ENCODE measurements at places on chromosomes 1 and 21.

DNA sequence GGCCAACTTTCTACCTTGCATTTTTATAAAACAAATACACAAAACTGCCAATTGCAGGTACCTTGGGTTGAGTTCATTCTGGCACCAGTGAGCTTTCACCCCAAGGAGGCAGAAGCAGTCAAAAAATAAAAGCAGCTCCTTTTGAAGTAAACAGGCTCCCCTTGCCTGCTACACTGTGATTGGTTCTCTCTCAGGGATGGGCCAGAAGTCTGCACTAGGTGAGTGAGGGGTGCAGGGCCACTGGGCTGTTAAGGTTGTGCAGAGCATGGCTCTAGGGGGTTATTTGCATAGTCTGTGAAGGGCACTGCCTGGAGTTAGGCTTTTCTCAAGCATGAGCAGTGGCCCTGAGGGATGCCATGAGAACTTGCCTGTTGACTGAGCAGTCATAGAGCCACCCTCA lies 39.1 kb downstream of the AKNAD1 start:
- no peak for DNase-seq

GRCh38 chr1:91383456-91383855 lies 21.2 kb downstream of the HFM1 start:
- DNase-seq = no peak

GRCh38 chr21:26843933-26844257 lies 1.3 kb downstream of the ADAMTS1 start:
- DNase-seq = no peak

DNA sequence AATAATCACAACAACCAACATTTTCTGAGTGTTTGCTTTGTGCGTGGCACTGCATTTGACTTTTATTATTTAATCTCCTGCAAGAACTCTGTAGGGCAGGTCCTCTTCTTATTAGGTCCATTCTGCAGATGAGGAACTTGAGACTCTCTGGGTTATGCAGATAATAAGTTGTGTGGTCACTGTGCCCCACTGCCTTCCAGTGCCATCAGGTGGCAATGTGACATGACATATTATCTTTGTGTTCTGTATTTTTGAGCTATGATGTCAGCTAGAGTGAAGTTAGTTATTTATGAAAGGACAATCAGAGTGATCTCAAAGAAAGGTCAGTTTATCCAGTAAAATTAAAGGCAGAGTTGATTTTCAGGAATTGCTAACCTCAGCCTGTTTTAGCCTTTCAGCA lies 196.0 kb downstream of the FMN2 start:
- no peak for DNase-seq

DNA sequence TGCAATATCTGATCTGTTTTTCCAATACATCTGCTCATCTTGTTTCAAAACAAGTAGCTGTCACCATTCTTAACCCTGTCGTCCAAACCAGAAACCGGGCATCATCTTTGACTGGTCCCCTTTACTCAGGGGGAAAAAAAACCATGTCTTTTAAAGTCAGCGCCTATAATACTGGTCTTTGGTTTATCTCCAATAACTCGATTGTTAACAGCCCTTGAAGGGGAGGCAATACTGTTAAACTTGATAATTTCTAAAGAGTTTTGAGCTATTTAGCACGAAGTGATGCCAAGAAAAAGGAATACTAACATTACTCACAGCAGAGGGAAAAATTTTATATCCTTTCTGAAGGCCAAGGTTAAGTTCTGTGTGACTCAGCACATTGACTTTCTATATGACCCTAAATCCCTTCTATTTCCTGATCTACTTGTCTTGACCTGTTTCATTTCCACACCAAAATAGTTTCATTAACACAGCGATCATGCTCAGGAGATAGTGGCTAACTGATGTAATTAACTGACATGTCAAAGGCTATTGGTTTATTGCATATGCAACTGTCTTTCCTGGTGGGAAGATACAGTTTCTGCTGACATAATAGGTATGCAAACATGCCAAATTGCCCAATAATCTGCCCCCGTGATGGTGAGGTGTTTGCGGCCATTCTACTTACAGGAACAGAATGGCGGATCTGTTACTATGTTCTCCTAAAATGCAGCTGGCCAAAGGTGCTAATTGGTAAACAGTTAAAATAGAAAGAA lies 59.1 kb downstream of the NFIA start:
- DNase-seq = no peak

- no peak for DNase-seq
Observed at GRCh38 chr1:149936992-149937705, 470 bp upstream of the MTMR11 start.

DNA sequence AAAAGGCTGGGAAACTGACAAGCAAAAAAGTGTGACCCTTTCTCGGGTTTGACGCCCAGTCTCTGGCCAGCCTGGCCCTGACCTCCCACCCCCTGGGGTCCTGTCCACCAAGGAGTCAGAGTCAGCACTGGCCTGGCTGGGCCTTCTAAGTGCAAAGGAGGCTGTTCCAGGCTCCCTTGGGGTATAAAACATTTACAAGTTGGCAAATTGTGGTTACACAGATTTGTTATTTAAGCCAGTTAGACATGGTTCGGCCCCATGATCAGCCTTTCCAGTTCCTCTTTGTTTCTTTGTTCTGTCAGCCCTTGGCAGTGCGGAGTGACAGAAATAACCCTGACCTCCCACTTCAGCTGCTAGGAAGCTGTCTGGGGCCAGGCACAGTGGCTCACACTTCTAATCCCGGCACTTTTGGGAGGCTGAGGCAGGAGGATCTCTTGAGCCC lies 161.6 kb upstream of the RAB4A start:
- DNase-seq = no peak

DNA sequence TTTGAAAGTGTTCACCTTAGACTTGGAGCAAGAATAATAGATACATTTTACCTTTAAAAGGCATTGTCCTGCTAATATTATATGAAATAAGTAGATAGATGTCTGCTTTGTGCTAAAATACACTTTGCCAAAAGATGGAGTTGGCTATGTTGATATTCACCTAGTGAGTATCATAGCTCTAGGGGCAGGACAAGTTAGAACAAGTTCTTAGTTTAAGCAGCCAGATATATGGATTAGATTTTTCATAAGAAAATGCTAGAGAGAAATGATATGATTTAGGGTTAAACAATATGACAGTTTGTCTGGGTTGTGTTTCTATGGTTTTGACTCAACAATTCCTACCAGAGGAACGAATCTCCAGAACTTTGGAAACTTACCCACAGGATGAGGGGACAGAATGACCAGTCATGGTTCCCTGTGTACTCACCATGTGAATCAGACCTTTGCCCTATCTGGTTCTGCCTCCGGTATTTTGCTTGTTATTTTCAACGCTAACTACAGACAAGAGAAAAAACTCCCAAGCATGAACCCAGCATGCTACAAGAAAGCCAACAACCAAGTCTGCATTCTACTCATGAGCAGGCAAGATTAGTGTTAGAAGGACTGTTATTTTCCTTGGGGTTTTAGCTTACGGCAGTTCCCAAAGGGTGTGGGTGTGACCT lies 1.7 kb downstream of the F5 start:
- DNase-seq = no peak

GRCh38 chr1:221032637-221033280 lies 153.5 kb downstream of the HLX start:
- no peak for DNase-seq

- no peak for DNase-seq
Observed at GRCh38 chr1:81472387-81472786, 328.3 kb upstream of the ADGRL2 start.

- DNase-seq = no peak
Observed at GRCh38 chr1:190634134-190634533, 156.5 kb upstream of the BRINP3 start.

GRCh38 chr1:8318436-8318835 lies 522 bp downstream of the SLC45A1 start:
- peak; percentile 21 for DNase-seq

GRCh38 chr21:29540289-29540688 lies 241.6 kb downstream of the BACH1 start:
- DNase-seq = no peak

DNA sequence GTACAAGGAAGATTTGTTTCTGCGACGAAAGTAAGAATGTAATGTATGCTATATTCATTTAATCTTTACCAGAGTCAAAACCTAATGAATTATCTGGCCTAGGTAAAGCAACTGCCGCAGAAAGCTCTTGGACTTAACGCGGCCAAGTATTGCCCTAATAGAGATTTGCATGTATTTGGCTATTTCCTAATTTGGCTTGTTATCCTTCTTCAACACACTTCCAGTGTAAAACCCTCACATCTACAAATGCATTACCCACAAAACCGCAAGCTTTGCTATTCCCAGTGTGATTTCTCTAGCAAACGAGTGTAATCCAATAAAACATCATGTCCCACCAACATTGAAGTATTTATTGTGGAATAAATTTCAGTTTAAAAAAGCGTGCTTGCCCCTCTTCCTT lies 123.8 kb upstream of the LMO4 start:
- DNase-seq = no peak
